ENCODE measurements at places on chromosomes 2 and 18.

DNA sequence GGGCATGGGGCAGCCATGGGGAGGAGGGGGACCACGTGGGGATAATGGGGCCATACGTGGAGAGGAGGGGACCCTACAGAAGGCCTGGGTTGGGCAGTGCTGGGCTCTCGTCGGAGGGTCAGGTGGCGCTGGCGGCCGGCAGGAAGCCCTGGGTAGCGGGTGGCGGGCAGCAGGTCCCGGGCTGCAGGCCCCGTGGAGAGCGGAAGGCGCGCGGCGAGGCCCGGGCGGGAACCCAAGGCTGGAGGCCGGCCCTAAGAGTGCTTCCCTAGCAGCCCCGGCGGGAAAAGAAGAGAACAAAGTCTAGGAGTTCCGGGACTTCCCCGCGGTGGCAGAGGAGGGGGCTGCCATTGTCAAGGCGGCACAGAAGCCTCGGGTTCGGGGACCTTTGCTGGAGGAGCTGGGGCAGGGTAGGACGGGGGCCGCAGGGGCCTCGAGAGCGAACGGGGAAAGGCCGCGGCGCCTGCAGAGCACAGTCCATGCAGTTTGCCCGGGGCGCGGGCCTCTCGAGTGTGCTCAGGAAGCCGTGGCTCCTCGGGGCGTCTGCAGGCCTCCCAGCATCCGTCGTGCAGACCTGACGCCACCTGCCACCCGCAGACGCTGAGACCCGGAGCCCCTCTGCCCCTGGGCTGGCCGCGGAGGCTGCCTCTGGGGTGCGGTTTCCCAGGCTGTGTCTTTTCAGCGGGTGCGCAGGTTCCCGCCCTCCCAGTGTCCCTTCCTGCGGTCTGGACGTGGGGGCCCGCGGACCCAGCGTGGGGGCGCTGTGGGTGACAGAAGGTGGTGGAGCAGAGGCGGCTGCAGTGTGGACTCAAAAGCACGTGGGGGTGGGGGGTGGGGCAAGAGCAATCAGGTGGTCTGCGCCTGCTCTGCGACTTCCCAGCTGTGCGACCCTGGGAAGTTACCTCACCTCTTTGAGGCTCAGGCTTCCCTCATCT is 19.4 kb upstream of the NCL start:
- DNase-seq, result no peak

- DNase-seq, result no peak
Measured at GRCh38 chr2:168450171-168450570, 5.9 kb upstream of the CERS6 start.

- no peak for DNase-seq
Measured at GRCh38 chr2:200300638-200301314, 5.7 kb upstream of the SPATS2L start.

DNA sequence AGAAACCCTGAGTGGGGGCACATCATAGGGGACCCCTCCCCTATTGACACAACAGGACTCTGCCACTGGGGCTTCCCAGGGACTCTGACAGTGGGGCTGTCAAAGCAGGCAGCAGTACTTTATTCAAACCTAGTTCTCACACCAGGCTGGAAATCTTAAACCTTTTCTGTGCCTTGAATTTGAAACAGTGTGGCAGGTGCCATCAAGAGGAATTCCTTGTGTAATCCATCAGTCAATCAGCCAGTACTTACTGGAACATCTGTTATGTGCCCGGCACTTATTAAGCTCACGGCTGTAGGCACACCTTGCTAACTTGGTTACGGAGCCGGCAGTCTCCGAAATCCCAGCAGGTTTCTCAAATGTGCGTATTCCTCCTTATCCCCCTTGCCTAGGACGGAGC is 12.0 kb downstream of the GLI2 start:
- no peak for DNase-seq

DNA sequence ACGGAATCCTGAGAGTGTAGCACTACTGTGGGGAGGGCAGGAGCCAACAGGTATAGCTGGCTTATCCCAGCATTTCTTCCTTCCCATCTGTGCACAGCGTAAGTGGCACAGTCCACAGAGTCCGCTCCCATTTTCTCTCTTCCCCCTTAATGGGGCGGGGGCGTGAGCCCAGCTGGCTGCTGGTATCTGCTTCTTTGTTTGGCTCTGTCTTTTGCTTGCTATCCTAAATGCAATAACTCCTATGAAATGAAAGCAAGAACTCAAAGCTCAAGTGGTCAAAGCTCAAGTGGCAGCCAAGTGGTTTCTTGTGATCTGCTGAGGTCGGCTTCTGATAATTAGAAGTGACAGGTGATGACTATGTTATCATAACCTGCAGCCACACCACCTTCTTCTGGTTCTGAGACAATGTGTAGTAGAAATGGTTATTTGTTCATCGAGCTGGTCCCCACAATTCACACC is 192.7 kb downstream of the PLCL1 start:
- DNase-seq, result no peak

DNA sequence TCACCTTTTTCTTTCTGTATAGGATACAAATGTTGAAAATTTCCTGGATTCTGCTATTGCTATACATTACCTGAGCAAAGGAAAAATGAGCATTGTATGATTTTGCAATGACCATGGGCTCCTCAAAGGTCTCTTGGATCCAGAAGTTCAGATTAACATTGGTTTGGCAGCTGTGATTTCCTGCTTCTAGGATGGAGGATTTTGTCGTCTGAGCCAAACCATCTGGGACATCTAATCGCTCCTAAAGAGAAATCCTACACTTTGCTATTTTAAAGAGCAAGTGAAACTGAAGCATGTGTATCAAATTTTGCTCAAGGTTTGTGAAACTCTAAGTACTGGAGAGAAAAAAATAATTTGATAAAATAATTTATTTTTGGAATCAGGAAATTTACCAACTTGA is 115.1 kb upstream of the ST6GAL2 start:
- DNase-seq, result no peak

DNA sequence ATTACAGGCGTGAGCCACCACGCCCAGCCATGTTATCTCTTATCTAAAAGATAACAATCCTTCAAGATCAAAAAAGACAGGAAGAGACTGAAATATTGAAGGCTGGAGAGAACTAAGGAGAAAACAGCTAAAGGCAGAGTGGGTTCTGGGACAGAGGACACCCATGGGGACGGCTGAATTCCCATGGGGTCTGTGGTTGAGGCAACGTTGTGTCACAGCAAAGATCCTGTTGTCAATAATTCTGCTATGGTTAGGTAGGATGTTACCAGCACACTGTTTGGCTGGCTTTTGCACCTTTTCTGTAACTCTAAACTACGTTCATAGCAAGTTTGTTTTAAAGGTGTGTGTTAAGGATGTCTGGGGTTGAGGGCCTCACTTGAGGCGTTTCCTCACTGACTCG is 137.7 kb upstream of the APCDD1 start:
- DNase-seq, result no peak

- DNase-seq, result no peak
Measured at GRCh38 chr2:160440888-160441287, 52.7 kb downstream of the RBMS1 start.

- no peak for DNase-seq
Measured at GRCh38 chr2:239308661-239309397, 92.0 kb downstream of the HDAC4 start.

All from stimulated activated CD8-positive, alpha-beta memory T cell treated with anti-CD3 and anti-CD28 coated beads, Interleukin-2, amount 100 ng/mL, for 48 hours (primary cell).